ENCODE measurements at places on chromosomes 6 and 20. TPM values are rescaled to one million over a fixed set of nuclear protein-coding genes. Genes with fewer than 3 reads are reported as not detected.

HSF2 gene
- 5.7 TPM for total RNA-seq

RBPJL gene
- total RNA-seq, result not detected

FOXA2 gene
- 19.6 TPM for total RNA-seq

NOL4L gene
- total RNA-seq, result 11.9 TPM

GRM1 gene
- total RNA-seq, result not detected

B3GAT2 gene
- total RNA-seq, result not detected

TEAD3 gene
- total RNA-seq, result 8.0 TPM

SLC25A27 gene
- total RNA-seq, result 0.66 TPM

ANGPT4 gene
- 0.04 TPM for total RNA-seq

SLPI gene
- 11.9 TPM for total RNA-seq

EFHC1 gene
- 10.9 TPM for total RNA-seq

All from A549 treated with dexamethasone at 1 μM for 4 hours (cell line).